ENCODE measurements at places on chromosomes 1 and 21.

- no peak for ATAC-seq
These were observed at the start of gene NUP210L for GRCh38 chr1:154154534-154155191. Gene NUP210L (minus strand): TSS chr1:154155073.

DNA sequence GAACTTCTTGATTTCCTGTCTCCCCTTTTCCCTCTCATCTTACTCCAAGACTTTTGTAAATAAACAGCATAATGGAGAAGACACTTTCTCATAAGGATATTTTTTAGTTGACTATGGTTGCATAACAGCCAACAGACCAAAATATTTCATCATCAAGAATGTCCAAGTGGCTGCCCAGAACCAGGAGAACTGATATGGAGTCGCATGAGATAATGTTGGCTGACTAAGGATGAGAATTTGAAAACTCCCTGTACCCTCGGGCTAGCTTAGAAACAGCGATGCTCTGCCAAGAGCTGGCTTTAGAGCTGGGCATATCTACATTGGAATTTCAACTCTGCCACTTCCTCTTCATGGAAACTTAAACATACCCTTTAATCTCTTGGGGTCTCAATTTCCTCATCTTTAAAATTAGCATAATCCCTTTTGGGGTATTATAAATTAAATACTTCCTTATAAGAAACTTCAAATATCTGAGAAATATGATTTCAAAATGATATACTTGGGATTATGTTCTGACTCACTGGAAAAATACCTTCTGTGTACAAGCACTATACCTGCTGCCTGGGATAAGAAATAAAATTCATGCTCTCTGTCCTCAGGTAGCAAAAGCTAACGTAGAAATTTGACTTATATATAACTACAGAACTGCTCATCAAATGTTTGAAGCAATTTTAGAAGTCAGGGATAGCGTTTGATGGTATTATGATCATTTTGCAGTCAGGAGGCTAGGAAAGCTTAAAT is 777.3 kb downstream of the LTN1 start:
- no peak for ATAC-seq

DNA sequence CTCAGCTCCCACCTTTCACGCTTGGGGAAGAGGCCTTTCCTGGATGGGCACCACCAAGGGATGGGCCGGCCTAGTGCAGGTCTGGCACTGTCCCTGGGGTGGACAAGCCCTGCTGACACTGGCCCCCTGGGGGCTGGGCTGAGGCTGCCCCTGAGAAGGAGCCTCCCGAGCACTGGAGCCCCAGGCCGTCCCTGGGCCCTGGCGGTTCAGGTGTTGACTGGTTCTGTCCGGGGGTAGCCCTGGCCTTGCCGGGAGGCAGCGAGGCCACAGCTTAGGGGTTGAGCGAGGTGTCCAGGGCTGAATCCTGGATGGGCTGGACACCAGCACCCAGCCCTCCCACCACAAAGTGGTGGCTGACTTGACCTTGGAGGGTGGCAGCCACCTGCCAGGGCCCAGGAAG is 49.7 kb upstream of the ACTRT2 start:
- no peak for ATAC-seq

DNA sequence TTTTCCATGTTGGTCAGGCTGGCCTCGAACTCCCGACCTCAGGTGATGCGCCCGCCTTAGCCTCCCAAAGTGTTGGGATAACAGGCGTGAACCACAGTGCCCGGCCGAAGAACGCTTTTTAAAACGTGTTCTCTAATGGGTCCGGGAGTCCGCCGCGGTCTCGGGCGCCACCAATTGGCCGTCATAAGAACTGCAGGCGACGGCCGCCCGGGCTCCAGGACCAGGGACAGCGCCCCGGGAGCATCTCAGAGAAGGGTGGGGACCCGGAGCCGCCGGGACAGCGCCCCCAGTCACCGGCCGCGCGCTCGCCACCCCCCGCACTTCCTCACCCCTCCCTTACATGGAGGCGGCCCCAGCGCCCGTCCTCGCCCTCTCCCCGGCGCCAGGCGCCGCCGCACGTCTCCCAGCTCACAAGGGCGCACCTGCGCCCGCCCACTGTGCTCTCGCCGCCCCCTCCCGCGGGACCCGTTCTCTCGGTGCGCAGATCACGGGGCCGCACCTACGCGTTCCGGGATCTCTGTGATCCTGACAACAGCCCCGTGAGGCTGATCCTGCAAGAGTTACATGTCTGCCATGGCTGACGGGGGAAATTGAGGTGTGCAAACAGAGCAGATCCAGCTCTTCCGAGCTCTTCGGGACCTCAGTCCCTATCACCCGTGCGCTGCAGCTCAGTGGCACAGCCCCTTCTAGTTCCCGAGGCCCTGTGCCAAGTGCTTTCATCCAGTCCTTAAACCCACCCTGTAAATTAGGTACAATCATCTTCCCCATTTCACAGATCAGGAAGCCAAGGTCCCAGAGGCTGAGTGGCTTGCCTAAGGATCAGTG is 9.8 kb downstream of the RAP1GAP start:
- peak; percentile 70 for ATAC-seq

DNA sequence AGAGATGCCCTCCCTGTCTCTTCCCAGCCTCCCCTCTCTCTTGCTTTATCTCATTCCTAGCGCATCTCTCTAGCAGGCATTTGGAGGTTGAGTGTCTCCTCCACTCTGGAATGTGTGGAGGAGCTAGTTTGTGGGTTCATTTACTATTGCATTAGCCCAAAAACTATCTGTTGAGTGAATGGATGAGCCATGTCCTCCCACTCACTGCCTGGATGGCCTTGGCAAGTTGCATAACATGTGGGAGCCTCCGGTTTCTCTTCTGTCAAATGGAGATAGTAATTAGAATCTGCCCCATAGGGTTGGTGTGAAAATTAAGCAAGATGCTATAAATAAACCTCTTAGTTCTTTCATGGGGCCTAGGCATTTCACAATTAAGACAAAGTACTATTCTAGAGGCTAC is 181.8 kb downstream of the KAZN start:
- no peak for ATAC-seq

- no peak for ATAC-seq
These were observed 102.2 kb upstream of the SNX7 start for GRCh38 chr1:98559291-98559690.

GRCh38 chr1:36187800-36188593 is 32.0 kb downstream of the MAP7D1 start:
- ATAC-seq = peak; percentile 94

- ATAC-seq = peak; percentile 64
These were observed 52.4 kb upstream of the GPR157 start for GRCh38 chr1:9181176-9181906.

GRCh38 chr1:167258858-167259257 is 38.2 kb downstream of the POU2F1 start:
- no peak for ATAC-seq

DNA sequence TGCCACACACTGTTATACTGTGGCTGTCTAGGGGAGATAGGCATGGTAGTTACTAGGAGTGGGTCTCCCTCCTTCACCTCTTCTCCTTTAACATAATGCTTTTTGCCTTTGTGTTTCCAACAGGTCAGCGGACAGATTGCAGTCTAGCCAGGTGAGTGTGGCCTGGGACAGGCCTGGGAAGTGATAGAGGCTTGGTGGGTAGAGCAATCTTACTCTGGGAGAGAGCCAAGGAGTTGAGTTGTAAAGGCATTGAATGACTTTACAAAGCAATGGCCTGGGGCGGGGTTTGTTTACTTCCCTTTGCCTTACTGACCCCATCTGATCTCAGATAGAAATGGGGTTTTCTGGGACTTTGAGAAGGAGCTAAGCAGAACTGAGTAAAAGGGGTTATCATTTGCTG is 51.0 kb upstream of the IKBKE start:
- ATAC-seq = no peak

GRCh38 chr21:33811167-33812010 is 104.2 kb downstream of the ATP5PO start:
- ATAC-seq = no peak

DNA sequence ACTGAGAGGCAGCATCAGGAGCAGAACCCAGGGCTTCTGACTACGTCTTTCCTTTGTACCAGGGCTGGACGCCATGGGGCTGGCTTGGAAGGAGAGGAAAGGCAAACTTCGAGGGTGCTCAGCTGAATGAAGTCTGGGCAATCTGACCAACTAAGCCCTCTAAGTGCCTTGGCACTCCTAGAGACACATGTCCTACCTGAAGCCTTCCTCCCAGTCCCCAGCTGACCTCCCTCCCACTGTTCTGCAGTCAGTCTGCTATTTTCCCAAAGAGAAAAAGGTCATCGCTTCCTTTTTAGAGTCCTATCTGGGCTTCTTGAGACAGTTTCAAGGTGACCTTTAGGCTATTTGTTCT is 5.2 kb downstream of the SLC9A1 start:
- no peak for ATAC-seq

GRCh38 chr21:32772281-32773047 is 909 bp upstream of the PAXBP1 start:
- peak; percentile 39 for ATAC-seq

DNA sequence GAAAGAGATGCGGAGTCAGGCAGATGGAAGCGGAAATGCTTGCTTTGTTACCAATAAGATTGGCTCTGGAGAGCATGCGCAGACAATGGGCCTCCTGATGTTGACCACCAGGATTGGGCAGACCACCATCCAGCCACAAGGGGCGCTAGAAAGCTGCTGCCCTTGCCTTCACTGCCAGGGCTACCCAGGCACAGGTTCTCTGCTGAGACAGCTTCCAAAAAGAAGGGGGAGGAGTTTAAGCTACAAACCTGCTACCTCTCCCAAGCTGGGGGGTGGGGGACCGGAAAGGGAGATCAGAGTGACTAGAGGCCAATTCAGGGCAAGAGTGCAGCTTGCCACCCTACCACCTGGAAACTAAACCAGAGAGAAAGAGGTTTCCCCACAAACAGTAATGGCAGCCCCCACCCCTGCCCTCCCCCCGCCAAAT is 369.7 kb downstream of the RRAGC start:
- peak; percentile 57 for ATAC-seq

- ATAC-seq = peak; percentile 72
These were observed 45.1 kb upstream of the EPS15 start for GRCh38 chr1:51564124-51564523.

DNA sequence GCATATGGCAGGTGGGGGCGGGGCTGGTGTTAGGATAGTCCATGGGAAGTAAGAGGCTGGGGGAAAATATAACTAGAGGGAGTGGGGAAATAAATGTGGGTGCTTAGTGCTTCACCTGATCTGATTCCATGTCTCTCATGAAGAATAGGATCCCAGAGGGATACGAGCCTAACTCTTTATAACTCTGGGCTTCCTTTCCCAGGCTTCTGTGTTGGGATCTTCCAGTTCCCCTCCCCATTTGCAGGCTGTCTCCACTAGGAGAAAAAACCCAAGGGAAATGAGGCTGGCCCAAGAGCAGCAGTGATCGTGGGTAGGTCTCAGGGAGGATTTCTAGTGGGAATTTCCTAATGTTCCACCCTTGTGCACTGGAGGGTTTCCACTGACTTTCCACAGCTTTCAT is 1.6 kb downstream of the KCNJ9 start:
- ATAC-seq = no peak

- peak; percentile 48 for ATAC-seq
These were observed 163.5 kb downstream of the RYR2 start for GRCh38 chr1:237205400-237206064.

DNA sequence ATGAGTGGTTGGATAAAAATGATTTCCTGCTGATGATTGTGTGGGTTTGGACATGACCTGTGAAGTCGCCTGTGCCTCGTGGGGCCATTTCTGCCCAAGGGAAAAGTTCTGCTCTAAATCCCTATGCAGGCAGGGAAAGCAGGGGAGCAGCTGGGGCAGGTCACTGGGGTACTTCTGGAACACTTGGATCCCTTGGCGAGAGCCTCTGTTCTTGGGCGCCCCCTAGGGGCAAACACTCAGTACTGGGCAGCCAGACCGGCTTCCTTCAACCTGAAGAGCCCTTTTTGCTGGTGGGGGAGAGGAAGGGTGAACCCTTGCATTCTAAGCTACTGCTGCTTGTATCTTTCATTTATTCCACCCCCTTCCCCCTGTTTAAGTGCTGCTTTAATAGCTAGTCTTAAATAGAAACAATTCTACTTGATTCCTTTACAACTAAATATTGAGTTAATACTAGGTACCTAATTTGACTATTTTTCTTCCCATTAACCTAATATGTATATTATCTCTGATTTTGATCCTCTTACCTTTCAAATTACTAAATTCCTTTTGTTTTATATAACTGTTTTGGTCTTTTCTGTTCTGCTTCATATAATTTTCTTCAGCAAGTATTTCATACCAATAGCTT is 5.1 kb upstream of the CLEC20A start:
- peak; percentile 74 for ATAC-seq

DNA sequence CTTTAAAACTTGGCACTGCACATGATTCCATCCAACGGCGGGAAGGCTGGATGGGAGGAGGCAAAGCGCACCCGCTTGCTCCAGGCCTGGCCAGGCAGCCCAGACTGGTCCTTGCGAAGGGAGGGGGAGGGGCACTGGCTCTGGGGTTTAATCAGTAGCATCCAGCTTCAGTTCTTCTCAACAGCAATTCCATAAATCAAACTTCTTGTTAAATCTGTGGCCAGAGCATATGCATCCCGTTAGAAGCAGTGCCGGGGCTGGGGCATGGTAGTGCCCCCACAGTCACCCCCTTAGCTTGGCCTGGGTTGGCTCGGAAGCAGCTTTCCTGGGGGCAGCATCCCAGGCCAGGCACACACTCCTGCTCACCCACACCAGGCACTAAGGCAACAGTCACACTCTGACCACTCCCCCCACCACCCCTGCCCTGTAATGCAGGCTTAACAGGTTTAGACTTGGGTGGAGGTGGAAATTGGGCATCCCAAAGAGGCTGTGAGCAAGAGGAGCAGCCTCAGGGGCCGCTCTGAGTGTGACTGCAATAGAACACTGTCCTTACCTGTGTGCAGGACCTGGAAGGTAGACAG is 94.1 kb upstream of the CASZ1 start:
- ATAC-seq = no peak

- ATAC-seq = no peak
These were observed 67.2 kb downstream of the CD46 start for GRCh38 chr1:207818971-207819451.

DNA sequence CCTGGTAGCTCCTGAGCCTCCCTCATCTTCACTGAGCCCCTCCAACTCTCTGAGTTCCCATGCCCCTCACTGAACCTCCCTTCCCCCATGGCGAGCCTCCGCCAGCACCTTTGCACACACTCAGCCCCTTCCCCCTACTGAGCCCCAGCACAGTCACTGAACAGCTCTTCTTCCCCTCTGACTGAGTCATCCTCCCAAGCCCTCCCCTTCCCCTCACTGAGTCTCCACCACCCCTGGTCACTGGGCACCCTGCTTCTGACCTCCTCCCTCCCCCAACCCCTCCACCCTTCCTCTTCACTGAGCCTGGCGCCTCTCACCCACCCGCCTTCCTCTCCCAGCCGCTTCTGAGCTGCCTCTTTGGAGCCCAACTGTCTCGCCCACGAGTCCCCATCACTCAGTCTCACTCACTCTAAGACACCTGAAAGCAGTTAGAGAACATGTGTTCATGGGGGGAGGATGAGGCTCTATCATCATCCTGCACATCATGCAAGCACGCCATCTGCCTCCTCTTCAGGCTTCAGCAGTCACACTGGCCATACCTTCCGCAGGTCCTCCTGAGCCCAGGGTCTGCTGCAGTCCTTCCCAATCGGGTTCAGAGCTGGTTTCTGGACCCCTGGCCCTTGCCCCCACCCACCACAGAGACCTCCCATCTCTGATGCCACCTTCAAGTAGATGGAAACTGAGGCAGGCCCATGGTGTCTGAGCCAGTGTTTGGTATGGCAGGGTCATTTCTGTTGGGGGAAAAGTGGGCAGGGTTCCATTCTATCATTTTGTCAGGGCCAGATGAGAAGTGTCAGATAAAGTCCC is 2.0 kb upstream of the TRNP1 start:
- no peak for ATAC-seq

GRCh38 chr1:82273816-82274215 is 473.1 kb downstream of the ADGRL2 start:
- ATAC-seq = no peak

- ATAC-seq = no peak
These were observed 106.4 kb downstream of the RHOU start for GRCh38 chr1:228841632-228842031.
